ENCODE measurements at places on chromosomes 5 and 9. TPM values are rescaled to one million over a fixed set of nuclear protein-coding genes. Genes with fewer than 3 reads are reported as not detected.

Gene KIF20A
- 57.2 TPM for total RNA-seq

Gene PCDHB13
- not detected for total RNA-seq

Gene ADAMTS16
- total RNA-seq = not detected

Gene ADCY2
- total RNA-seq = not detected

Gene TMEM252
- total RNA-seq = not detected

Gene TAF11L8
- total RNA-seq = not detected

Gene TRMT10B
- 9.4 TPM for total RNA-seq

Gene CTSV
- 0.31 TPM for total RNA-seq

Gene DDX4
- not detected for total RNA-seq

Gene ALDH1A1
- total RNA-seq = not detected

Gene PCDHB14
- not detected for total RNA-seq

DNA sequence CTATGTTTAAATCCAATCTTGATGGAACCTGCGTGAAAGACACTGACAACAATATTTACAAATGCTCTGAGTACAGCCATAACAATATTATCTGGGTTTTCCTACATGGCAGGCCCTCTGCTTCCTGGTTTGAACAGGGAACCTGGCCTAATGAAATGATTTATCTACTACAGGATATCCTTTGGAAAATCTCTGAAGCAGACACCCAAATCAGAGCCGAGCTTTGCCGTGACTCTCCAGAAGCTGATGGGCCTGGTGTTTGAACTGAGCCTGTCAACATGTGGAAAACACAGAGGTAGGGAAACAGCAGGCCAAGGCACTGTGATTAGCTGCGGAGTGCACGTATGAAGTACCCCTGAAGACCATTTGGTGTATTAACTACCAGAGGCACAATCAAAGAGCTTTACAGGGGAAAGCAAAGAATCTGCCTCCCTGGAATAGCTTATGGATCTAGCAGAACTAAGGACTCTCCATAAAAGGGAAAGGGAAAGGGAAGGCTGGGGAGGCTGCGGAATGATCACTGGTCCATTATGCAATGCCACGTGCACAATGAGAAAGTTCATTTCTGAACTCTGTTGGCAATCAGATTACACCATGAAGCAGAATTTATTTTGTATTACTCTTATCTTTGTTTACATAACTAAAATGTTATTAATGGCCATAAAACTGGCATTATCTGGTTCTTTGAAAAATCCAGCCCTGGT, 321.9 kb downstream of the EBF1 start:
- no peak overlapping the region for H3K27ac ChIP-seq
- no peaks in the 10 kb centered on the region for H3K27me3 ChIP-seq
- no peak overlapping the region for H3K4me3 ChIP-seq
- no peak for DNase-seq
- peaks cover 3% of the 10 kb centered on the region for H3K4me1 ChIP-seq
- H3K36me3 ChIP-seq = no peaks in the 10 kb centered on the region

GRCh38 chr5:147216552-147217154, 18.2 kb upstream of the STK32A start:
- H3K27ac ChIP-seq = no peak overlapping the region
- no peaks in the 10 kb centered on the region for H3K4me1 ChIP-seq
- DNase-seq = no peak
- peaks cover 4% of the 10 kb centered on the region for H3K27me3 ChIP-seq

DNA sequence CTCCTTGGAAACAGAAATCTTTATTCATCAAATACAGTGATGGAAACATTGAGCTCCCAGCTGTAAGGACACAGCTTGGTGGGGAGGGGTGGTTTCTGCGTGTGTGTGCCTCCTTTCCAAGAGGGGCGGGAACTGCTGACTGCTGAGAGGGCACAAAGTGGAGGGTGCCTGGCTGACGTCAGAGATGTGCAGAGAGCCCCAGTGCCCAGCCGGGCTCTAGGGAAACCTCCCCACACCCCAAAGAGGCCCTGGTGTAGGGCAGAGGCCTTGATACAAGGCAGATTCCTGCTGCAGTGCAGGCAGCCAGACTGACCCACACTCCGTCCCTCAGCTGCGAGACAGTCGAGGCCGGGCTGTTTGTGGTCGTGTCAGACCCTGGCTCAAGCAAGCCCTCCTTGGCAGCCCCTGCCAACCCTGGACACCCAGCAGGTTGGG, 191.0 kb downstream of the CACNA1B start:
- no peaks in the 10 kb centered on the region for H3K36me3 ChIP-seq
- no peak for DNase-seq
- no peak overlapping the region for H3K4me3 ChIP-seq
- H3K27ac ChIP-seq = no peak overlapping the region

DNA sequence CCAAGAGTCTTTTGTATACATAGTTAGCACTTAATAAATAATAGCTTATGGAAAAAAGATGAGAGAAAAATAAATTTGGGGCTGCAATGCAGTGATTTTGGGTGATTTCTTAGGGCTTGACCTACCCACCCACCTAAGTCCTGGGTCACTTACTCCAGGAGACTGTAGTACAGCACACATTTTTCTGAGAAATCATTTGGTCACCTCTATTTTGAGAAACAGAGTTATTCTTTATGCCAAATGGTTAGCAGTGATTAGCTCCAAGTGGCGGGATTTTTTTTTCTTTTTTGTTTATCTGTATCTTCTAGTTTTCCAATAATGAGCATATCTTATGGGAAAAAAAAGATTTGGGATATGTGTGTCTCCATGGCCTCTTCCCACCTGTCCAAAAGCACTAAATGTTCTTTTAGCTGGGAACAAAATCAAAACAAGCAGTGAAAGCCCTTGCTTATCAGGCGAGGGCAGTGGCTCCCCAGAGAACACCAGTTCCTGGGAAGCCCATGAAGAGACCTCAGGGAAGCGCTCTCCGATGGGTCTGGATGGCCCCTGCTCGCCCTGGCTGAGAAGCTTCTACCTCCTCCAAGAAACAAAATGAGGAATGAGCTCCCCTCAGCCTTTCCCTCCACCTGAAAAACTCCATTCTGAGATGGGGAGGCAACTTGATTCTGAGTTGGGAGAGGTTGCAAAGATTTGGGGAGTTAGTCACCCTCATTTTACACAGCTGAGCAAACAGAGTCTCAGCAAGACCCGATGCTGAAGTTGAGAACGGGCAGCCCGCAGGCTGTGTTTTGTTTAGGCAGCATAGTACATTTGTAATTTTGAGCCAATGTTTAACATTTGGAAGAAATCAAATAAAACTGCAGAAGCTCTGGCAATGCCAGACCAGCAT, 69.9 kb downstream of the CYFIP2 start:
- no peak for DNase-seq
- H3K4me3 ChIP-seq = no peak overlapping the region
- H3K27ac ChIP-seq = no peak overlapping the region
- peaks cover 20% of the 10 kb centered on the region for H3K4me1 ChIP-seq
- H3K27me3 ChIP-seq = no peaks in the 10 kb centered on the region

DNA sequence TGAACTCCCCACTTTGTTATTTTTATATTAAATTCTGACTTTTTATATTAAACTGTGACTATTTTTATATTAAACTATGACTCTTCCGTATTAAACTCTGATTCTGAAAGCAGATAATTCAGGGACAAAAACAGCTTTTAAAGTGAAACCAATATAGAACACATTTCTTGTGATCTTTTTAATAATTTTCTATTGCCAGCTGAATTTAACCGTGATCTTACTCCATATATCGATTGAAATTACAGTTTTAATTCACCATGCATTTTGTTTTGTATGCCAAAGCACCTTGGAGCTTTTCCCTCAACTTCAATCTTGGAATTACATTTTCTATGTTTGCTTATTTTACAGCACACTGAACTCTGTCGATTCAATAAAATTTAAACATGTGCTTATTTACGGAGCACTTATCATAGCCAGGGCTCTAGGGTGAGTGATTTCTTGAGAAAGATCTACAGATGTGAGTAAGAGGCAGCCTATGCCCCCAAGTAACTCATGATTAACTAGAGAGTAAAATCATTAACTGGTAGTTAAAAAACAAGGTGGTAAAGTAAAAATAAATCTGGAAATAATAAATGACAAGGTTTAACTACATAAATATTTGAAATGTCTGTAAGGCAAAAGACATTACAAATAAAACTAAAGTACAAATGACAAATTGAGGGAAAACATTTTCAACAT, 72.9 kb upstream of the ALDH1B1 start:
- H3K4me1 ChIP-seq = no peaks in the 10 kb centered on the region
- H3K4me3 ChIP-seq = no peak overlapping the region
- H3K36me3 ChIP-seq = no peaks in the 10 kb centered on the region

DNA sequence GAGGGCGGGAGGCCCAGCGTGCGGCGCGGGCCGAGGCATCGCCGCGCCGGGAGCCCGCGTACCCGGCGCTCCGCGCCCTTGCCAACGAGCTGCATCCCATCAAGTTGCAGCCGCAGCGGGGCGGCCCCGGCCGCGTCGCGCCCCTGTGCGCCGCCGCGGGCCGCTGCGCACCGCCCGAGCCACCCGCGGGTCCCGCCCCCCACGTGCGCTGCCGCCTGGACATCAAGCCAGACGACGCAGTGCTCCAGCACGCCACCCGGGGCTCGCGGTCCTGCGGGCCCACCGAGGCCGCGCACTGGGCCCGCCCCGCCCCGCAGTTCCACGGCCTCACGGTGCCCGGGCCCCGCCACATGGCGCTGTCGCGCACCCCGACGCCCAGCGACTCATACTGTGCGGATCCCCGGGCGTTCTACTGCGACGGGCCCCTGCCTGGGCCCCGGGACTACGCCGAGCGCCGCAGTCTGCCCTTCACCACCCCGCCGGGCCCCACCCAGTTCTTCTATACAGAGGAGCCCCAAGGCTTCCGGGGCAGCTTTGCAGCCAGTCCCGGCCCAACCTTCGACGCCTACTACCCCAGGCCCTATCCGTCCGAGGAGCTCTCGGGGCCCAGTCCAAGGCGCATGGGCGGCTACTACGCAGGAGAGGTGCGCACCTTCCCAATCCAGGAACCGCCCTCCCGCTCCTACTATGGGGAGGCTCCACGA, 2.6 kb downstream of the AJM1 start:
- H3K36me3 ChIP-seq = peaks cover 3% of the 10 kb centered on the region
- H3K4me1 ChIP-seq = peaks cover 14% of the 10 kb centered on the region
- peaks cover 31% of the 10 kb centered on the region for H3K27me3 ChIP-seq
- no peak overlapping the region for H3K27ac ChIP-seq

DNA sequence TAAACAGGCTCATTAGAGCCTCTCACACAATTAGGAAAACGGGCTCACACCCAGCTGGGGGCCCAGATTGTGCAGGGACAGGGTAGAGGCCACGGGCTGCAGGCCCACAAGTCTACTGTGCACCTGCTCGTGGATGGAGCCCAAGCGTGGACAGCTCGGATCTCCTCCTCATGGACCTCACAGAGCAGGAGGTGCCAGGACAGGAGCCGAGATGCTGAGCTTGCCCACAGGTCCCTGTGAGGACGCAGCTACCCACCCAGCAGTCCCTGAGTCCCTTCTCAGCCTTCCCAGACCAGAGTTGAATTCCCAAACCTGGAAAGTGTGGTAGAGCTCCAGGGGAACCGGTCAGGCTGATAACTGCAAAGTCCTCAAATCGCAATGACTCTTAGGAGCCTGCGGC, 70.6 kb upstream of the OLFM1 start:
- no peak for DNase-seq
- H3K36me3 ChIP-seq = no peaks in the 10 kb centered on the region
- peaks cover 11% of the 10 kb centered on the region for H3K27me3 ChIP-seq
- no peaks in the 10 kb centered on the region for H3K4me1 ChIP-seq

- peaks cover 10% of the 10 kb centered on the region for H3K27me3 ChIP-seq
- H3K36me3 ChIP-seq = peaks cover 3% of the 10 kb centered on the region
- no peak overlapping the region for H3K4me3 ChIP-seq
These were observed 12.4 kb downstream of the PTTG1 start for GRCh38 chr5:160434022-160434531.

DNA sequence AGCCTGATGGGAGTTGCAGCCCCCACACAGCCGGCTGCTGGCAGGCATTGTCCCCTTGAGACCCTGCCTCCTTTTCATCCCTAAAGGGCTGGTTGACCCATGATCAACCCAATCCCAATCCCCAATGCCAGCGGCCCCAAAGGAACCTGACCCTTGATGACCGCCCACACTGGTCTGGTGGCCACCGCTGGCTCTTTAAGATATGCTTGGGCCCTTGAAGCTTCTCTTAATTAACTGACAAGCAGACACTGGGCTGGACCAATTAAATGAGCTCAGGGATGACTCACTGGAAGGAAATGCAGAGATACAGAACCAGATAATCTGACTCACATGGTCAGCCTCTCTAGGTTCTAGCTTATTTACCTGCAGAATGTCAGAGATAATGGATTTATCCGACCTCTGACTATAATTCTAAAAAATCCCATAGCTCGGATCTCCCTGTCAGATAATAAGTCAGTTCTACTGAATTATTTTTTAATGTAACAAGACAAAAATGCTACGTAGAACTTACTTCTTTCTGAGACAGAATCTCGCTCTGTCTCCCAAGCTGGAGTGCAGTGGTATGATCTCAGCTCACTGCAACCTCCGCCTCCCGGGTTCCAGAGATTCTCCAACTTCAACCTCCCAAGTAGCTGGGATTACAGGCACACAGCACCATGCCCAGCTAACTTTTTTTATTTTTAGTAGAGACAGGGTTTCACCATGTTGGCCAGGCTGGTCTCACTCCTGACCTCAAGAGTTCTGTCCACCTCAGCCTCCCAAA, 11.1 kb upstream of the MLANA start:
- H3K27me3 ChIP-seq = no peaks in the 10 kb centered on the region
- H3K4me3 ChIP-seq = no peak overlapping the region
- DNase-seq = no peak

- H3K27me3 ChIP-seq = peaks cover 35% of the 10 kb centered on the region
- peaks cover 10% of the 10 kb centered on the region for H3K4me1 ChIP-seq
- H3K4me3 ChIP-seq = no peak overlapping the region
- DNase-seq = peak; percentile 40
These were observed 80.5 kb upstream of the EPB41L4B start for GRCh38 chr9:109401169-109401989.

GRCh38 chr5:161058781-161059180, 206.8 kb upstream of the ATP10B start:
- H3K27me3 ChIP-seq = peaks cover 4% of the 10 kb centered on the region
- H3K4me3 ChIP-seq = no peak overlapping the region
- H3K4me1 ChIP-seq = no peaks in the 10 kb centered on the region
- no peak overlapping the region for H3K27ac ChIP-seq

- H3K27ac ChIP-seq = no peak overlapping the region
- H3K4me1 ChIP-seq = peaks cover 25% of the 10 kb centered on the region
- no peak for DNase-seq
- no peak overlapping the region for H3K4me3 ChIP-seq
These were observed 24.4 kb downstream of the CEMIP2 start for GRCh38 chr9:71743882-71744281.

DNA sequence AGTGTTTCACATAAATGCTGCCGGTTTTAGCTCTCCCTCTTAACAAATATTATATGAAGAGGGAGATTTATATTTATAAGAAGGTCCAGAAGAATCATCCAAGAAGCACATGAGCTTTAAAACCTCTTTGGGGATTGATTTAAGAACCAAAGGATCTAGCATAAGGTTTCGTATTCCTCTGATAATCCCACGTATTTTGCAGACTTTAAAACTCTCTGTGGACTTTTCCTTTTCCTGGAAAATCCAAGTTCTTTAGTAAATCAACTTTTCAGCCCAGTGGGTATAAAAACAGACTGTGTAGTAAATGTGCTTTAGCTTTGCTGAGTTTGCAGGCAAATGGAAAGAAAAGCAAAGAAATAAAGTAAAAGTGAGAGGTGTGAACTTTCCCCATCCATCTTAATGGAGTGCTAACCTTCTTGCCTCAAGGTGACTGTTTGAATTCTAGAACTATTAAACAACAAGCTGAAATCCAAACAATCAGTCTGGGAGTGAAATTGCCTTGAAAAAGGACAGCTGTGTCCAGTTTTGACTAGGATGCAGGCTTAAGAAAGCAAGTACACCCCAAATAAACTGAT, 363.4 kb upstream of the SLC24A2 start:
- no peak overlapping the region for H3K4me3 ChIP-seq
- H3K27ac ChIP-seq = no peak overlapping the region
- peaks cover under 1% of the 10 kb centered on the region for H3K4me1 ChIP-seq
- no peaks in the 10 kb centered on the region for H3K36me3 ChIP-seq
- DNase-seq = no peak
- H3K27me3 ChIP-seq = peaks cover 3% of the 10 kb centered on the region
